Activated naive CD4-positive, alpha-beta T cell treated with anti-CD3 and anti-CD28 coated beads for 36 hours (primary cell): ENCODE measurements at places on chromosomes 1 and 21.

- DNase-seq, result peak; percentile 41
Measured at GRCh38 chr1:200862713-200863415, 9.9 kb upstream of the GPR25 start.

DNA sequence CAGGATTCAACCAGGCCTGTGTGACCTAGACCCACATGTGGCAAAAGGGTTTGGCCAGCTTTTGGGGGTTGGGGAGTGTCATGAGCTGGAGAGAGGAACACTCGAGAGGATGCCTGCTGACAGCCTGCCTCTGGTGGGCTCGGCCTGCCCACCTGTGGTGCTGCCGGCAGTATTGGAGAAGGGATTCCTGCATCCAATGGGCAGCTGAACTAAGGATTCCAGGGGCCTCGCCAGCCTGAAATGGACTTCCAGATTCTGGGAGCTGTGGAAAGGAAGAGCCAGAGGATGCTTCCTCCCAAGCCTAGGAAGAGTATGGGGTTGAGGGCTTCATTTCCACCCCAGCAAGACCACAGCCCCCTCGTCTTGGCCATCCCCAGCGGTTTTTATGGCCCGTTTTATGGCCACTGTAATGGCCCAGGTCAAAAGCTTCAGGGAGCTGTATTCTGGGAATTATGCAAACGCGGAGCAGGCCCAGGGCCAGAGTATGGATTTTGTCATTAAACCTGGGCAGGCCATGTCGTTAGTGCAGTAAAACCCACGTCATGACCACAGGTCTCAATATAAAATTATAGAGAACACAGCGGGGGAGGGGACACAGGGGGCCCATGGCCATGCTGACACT lies 63.6 kb downstream of the TMEM53 start:
- DNase-seq, result no peak

DNA sequence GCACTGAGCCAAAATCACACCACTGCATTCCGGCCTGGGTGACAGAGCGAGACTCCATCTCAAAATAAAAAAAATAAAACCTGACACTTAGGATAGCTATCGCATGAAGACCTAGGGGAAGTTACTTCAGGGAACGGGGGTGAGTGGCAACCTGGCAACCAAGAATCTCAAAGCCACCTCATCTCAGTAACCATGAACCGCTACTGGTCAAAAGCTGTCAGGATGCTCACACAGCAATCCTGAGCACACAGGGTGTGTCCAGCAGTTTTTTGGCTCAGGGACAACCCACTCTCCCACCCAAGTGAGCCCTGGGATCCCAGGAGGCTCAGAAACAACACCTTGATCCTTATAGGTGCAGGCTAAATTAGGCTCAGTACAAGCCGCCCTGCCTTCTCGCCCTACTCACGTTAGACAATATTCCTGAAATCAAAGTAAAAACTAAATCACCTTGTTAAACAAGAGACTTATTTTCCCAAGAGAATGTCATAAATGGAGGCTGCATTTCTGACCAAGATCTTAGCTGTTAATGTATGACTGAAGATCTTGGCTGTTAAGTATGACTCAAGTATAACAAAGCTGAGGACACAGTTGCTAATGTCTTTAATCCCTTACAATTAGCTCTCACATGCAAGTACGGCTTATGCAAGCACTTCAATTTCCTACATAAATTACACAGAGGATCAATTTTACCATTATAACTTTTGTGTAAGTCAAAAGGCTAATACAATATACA lies 48.3 kb upstream of the NADK start:
- no peak for DNase-seq

DNA sequence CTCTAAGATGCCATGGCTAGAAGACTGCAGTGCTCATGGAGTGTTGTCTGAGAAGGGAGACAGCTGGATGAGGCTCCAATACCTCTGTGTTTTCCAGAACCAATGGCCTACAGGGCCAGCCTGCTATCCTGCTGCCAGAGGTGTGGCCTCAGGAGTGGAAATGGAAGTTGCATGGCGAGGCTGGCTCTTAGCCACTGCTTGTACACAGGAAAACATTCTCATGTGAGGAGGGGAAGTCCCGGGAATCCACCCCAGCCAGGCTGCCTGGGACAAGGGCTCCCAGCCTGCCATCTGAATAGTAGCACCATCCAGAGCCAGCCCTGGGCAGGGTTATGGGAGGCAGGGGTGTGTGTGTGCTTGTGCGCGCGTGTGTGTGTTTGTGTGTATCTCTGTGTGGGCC lies 56.5 kb downstream of the SDC3 start:
- no peak for DNase-seq

DNA sequence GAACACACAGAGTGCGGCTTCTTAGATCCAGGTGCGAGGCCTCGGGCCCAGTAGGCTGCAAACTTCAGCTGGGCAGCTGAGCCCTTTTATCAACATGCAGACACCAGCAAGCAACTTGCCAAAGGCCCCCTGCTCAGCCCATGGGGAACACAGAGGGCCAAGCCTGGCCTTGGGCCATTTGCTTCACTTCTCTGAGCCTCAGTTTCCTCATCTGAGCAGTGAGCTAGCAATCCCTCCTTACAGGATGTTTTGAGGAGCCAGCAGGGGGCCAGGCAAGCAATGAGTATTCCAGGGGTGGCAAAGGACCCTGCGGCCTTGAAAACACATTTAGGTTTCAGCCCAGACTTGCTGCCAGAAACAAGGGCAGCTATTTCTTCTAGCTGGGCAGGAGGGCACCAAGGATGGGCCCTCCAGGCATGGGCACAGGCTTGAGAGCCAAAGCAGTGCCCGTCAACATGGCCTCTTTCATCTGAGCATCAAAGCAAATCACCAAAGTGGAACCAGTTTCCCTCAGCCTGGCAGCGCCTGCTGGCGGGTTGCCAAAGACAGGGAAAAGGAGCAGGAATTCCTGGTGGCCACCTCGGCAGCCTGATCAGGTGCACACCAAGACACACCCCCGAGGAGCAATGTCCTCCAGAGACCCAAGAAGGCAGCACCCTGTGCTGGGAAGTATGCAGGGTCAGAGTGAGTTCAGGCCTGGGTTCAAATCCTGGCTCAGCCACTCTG lies 1.4 kb downstream of the MATN1 start:
- DNase-seq, result no peak
